T-cell (primary cell): ENCODE measurements at places on chromosomes 5 and 9. TPM values are rescaled to one million over a fixed set of nuclear protein-coding genes. Genes with fewer than 3 reads are reported as not detected.

The STK32A gene
- not detected for total RNA-seq

The S1PR3 gene
- 0.23 TPM for total RNA-seq

The NAIP gene
- total RNA-seq, result 16.7 TPM

The ADAMTSL2 gene
- 0.44 TPM for total RNA-seq

The PKD2L2 gene
- total RNA-seq, result not detected

The MARCHF11 gene
- not detected for total RNA-seq

DNA sequence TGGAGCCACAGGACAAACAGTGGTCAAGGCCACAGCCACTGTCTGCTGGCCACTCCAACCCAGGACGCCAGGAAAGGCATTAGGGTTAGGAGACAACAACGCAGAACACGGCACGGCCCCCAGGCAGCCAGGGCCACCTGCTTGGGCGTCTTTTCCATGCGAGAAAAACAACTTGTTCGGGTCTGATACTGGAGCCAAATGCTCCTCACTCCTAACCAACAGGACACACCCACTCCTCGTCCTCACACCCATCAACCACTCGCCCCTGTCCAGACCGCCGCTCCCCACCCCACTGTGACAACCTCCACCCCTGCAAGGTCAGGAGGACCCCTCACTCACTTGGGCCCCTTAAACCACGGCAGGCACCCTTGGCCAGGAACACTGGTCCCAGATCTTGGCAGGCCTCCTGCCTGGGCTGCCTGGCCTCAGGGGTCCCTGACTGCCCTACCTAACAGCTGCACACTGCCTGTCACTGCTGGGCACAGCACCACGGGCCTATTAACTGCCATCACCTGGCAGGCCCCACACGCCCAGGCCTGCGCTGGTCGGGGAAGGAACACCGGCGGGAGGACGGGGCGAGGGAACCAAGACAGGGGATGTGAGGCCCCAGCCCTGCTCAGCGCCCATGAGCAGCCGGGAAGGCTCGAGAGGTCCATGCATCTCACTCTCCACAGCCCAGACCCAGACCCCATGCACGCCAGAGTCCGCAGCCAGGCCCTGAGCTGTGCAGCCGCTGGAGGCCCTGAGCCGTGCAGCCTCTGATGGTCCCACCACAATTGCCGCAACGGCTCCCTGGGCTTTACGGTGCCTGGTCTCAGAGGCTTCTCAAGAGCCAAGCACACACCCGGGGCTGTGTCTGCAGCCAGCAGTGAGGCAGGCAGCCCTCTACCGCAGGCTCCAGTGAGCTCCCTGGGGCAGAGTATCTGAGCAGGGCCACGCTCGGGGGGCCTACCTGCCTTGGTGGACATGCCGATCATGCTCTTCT lies 13.8 kb downstream of the CLPTM1L start:
- H3K4me3 ChIP-seq, result no peak overlapping the region
- H3K36me3 ChIP-seq, result peaks cover 69% of the 10 kb centered on the region
- no peak for DNase-seq
- H3K27ac ChIP-seq, result no peak overlapping the region
- H3K27me3 ChIP-seq, result peaks cover 2% of the 10 kb centered on the region
- H3K4me1 ChIP-seq, result no peaks in the 10 kb centered on the region

- no peaks in the 10 kb centered on the region for H3K36me3 ChIP-seq
- H3K27me3 ChIP-seq, result peaks cover 2% of the 10 kb centered on the region
- no peak overlapping the region for H3K27ac ChIP-seq
- H3K4me3 ChIP-seq, result no peak overlapping the region
- no peaks in the 10 kb centered on the region for H3K4me1 ChIP-seq
These were observed 59.5 kb upstream of the PCSK1 start for GRCh38 chr5:96492459-96493047.

GRCh38 chr9:99878651-99879050 lies 27.8 kb upstream of the STX17 start:
- no peaks in the 10 kb centered on the region for H3K27me3 ChIP-seq
- no peaks in the 10 kb centered on the region for H3K4me1 ChIP-seq
- no peak for DNase-seq

- H3K4me3 ChIP-seq, result no peak overlapping the region
- H3K36me3 ChIP-seq, result no peaks in the 10 kb centered on the region
- H3K27me3 ChIP-seq, result no peaks in the 10 kb centered on the region
- H3K4me1 ChIP-seq, result no peaks in the 10 kb centered on the region
- DNase-seq, result no peak
These were observed 99.1 kb upstream of the ABCA1 start for GRCh38 chr9:105027084-105027483.

GRCh38 chr5:180644129-180644824 lies 5.1 kb downstream of the FLT4 start:
- no peak overlapping the region for H3K4me3 ChIP-seq
- peaks cover 41% of the 10 kb centered on the region for H3K27me3 ChIP-seq
- no peaks in the 10 kb centered on the region for H3K36me3 ChIP-seq
- no peak overlapping the region for H3K27ac ChIP-seq

- no peak overlapping the region for H3K4me3 ChIP-seq
- no peak overlapping the region for H3K27ac ChIP-seq
- DNase-seq, result no peak
- H3K36me3 ChIP-seq, result no peaks in the 10 kb centered on the region
- peaks cover 2% of the 10 kb centered on the region for H3K27me3 ChIP-seq
These were observed 145.9 kb downstream of the YIPF5 start for GRCh38 chr5:144024545-144024944.

DNA sequence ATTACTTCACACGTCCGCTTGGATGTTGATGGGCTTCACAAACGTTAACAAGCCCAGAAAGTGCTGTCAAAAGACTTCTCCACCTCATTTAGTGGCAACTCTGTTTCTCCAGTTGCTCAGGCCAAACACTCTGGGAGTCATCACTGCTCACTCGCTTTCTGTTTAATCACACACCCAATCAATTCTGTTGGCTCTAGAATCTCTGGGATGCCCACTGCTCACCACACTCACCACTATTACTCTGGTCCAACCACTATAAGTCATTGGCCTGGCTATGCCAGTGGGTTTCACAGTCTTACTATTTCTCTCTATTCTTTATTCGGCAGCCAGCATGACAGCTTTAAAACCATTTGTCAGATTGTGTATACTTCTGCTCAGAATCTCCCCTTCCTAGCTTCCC lies 163.5 kb downstream of the KDM4C start:
- H3K36me3 ChIP-seq, result peaks cover 12% of the 10 kb centered on the region
- no peak overlapping the region for H3K4me3 ChIP-seq
- no peak overlapping the region for H3K27ac ChIP-seq
- no peak for DNase-seq

- no peaks in the 10 kb centered on the region for H3K4me1 ChIP-seq
- H3K36me3 ChIP-seq, result no peaks in the 10 kb centered on the region
- H3K27ac ChIP-seq, result no peak overlapping the region
- H3K27me3 ChIP-seq, result no peaks in the 10 kb centered on the region
- no peak overlapping the region for H3K4me3 ChIP-seq
These were observed 35.2 kb downstream of the FAT2 start for GRCh38 chr5:151555760-151556576.

DNA sequence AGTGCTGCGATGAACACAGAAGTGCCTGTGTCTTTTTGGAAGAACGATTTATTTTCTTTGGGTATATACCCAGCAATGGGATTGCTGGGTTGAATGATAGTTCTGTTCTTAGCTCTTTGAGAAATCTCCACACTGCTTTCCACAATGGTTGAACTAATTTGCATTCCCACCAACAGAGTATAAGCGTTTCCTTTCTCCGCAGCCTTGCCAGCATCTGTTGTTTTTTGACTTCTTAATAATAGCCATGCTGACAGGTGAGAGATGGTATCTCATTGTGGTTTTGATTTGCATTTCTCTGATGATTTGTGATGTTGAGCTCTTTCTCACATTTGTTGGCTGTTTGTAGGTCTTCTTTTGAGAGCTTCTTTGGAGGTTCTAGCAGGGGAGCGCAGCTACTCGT lies 134.6 kb downstream of the TENT4A start:
- H3K4me1 ChIP-seq, result no peaks in the 10 kb centered on the region
- H3K36me3 ChIP-seq, result no peaks in the 10 kb centered on the region
- H3K27ac ChIP-seq, result no peak overlapping the region
- no peak for DNase-seq
- H3K4me3 ChIP-seq, result no peak overlapping the region

GRCh38 chr9:32737378-32737777 lies 46.0 kb upstream of the TMEM215 start:
- no peak overlapping the region for H3K27ac ChIP-seq
- no peak for DNase-seq
- H3K27me3 ChIP-seq, result peaks cover 4% of the 10 kb centered on the region
- H3K4me1 ChIP-seq, result no peaks in the 10 kb centered on the region
- H3K36me3 ChIP-seq, result no peaks in the 10 kb centered on the region

- no peaks in the 10 kb centered on the region for H3K4me1 ChIP-seq
- H3K27me3 ChIP-seq, result no peaks in the 10 kb centered on the region
- no peak for DNase-seq
- no peaks in the 10 kb centered on the region for H3K36me3 ChIP-seq
These were observed 33.5 kb downstream of the ABLIM3 start for GRCh38 chr5:149174847-149175234.

- H3K4me3 ChIP-seq, result no peak overlapping the region
- DNase-seq, result no peak
- no peaks in the 10 kb centered on the region for H3K27me3 ChIP-seq
- no peaks in the 10 kb centered on the region for H3K36me3 ChIP-seq
- peaks cover 16% of the 10 kb centered on the region for H3K4me1 ChIP-seq
These were observed 147.6 kb downstream of the GAPVD1 start for GRCh38 chr9:125409217-125409636.

DNA sequence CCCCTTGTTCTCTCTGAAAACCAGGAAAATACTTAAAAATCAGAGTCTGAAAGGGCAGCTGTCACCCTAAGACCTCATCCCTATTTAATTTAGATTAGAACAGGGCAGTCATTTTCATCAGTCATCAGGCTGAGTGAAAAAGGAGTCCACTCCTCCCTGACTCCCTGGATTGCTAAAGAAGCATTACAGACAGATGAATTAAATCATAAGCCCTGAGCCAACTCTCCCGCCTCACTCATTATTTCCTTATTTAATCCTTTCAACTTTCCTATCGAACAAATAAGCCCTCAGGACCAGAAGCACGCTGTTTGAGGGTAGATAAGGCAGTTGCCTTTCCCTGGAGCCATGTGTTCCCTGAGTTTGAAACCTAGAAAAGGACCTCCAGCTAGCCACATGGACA lies 201.9 kb upstream of the ANKRD55 start:
- H3K4me1 ChIP-seq, result no peaks in the 10 kb centered on the region
- no peaks in the 10 kb centered on the region for H3K36me3 ChIP-seq
- no peak overlapping the region for H3K4me3 ChIP-seq
- H3K27me3 ChIP-seq, result no peaks in the 10 kb centered on the region
- DNase-seq, result no peak

DNA sequence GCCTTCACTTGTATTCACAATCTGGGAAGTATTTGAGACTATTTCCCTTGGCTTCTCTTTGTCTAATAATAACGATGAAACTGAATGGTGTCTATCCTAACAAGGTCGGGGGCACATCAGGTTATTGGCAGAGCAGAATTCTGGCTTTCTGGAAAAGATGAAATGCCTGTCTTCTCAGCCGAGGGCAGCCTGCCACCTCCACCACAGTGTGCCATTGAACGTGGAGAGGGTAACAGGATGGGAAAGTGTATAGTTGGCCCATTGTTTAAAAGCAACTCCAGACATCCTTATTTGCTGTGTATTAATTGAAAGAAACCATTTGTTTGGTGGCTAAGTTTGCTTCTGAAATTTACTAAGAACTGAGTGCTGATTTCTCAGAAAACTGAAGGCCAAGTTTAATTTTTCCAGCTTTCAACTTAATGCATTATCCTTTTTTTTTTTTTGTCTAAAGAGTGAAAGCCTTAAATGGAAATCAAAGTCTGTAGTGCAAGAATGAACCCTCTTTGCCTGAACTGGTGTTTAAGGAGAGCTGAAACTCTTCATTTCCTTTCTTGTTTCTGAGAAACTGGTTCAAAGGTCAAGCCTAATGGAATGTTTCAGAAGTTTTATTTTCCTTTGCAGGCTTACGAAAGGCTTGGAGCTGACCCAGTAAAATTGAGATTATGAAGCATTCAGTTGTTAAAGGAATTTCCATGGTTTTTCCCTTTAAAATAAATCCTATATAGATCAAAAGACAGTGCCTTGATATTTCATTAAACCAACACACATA lies 563.7 kb upstream of the DAP start:
- no peaks in the 10 kb centered on the region for H3K4me1 ChIP-seq
- no peaks in the 10 kb centered on the region for H3K27me3 ChIP-seq
- no peak overlapping the region for H3K4me3 ChIP-seq
- no peak for DNase-seq

DNA sequence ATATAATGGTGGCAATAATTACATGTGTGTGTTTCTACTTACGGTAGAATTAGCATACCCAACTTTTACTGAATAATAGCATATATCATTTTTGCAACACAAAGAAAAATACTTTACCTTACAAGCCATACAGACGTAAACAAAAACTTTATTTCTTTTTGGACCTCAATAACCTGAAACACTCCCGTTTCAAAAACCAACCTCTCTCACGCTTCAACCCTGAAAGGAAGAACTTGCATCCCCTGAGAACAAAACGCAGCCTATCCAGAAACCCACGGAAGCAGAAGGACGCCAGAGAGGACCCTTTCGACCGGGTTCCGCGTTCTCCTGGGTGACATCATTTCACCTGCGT lies at the start of gene RNF38:
TSS of gene RNF38 (minus strand) at position 290 of the 352 bp plus-strand sequence. CDS start at position 129, 161 bp downstream.
- H3K4me1 ChIP-seq, result peaks cover 16% of the 10 kb centered on the region
- H3K4me3 ChIP-seq, result peak within 1 kb of the TSS; percentile 68
- peak; percentile 60 for DNase-seq

GRCh38 chr9:131811405-131811804 lies 71.5 kb upstream of the RAPGEF1 start:
- H3K4me1 ChIP-seq, result no peaks in the 10 kb centered on the region
- H3K27ac ChIP-seq, result no peak overlapping the region
- H3K27me3 ChIP-seq, result peaks cover 5% of the 10 kb centered on the region
- DNase-seq, result no peak
- H3K4me3 ChIP-seq, result no peak overlapping the region

DNA sequence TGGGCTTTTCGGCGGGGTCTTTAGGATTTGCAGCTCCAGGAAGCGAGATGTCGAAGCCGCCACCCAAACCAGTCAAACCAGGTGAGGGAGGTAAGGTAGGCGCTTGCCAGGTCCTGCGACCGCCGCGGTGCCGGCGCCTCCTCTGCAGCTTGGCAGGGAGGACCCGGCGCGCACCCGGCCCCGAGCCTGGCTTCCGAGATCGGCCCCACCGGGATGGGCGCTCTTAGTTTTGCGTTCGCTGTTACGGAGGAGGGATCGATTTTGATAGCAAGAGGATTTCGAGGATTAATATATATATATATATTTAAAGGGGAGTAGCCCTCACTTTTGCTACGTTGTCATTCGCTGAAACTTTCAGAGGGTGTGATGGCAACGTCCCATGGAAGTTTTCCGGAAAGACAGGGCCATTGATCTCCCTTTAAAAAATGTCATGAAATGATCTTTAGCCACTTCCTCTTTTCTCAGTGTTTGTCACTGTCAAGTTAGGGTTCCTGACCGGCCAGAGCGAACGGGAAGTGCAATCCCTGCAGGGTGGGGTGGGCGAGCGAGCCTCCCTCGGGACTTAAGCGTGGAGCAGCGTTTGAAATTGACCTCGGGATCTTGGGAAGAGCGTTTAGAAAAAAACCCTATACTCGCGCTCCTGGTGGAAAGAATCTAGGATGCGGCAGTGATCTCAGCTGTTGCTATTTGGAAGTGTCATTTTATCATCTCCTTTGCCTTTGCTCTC lies 495 bp downstream of the OSTF1 start:
- H3K27me3 ChIP-seq, result no peaks in the 10 kb centered on the region
- peaks cover 50% of the 10 kb centered on the region for H3K4me1 ChIP-seq
- no peak for DNase-seq
- no peaks in the 10 kb centered on the region for H3K36me3 ChIP-seq
- peak overlapping the region; percentile 73 for H3K27ac ChIP-seq
- peak overlapping the region; percentile 90 for H3K4me3 ChIP-seq

- H3K4me1 ChIP-seq, result no peaks in the 10 kb centered on the region
- H3K4me3 ChIP-seq, result no peak overlapping the region
- H3K36me3 ChIP-seq, result no peaks in the 10 kb centered on the region
- no peak for DNase-seq
- no peaks in the 10 kb centered on the region for H3K27me3 ChIP-seq
- H3K27ac ChIP-seq, result no peak overlapping the region
These were observed 157.9 kb upstream of the FBN2 start for GRCh38 chr5:128695791-128696530.
